NCI-H226 (cell line): ENCODE measurements at places on chromosomes 11 and 22.

- DNase-seq, result no peak
Observed at GRCh38 chr11:57313788-57314135, 11.0 kb downstream of the TNKS1BP1 start.

- no peak for DNase-seq
Observed at GRCh38 chr11:125513705-125514265, 17.7 kb upstream of the FEZ1 start.

- no peak for DNase-seq
Observed at GRCh38 chr11:106369224-106369623, 291.8 kb downstream of the AASDHPPT start.

DNA sequence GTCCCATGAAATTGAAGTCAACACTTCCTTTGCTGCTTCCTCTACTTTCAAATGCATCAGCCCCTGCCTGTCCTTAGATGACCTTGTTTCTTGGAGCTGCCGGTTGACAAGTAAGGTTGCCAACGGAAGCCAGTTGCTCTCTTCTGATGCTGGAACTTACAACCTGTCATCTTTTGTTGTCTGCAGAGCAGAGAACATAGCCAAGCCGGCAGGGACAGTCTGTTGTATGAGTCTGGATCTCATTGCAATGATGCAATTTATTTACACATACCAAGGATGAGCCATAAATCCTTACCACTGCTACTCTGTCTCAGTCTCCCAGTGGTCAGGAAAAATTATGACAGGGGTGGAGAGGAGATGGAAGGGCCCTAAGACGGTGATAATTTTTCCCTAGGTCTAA is 151.4 kb downstream of the BLID start:
- DNase-seq, result peak; percentile 43
